CMK (cell line): ENCODE measurements at places on chromosomes 1 and 21.

DNA sequence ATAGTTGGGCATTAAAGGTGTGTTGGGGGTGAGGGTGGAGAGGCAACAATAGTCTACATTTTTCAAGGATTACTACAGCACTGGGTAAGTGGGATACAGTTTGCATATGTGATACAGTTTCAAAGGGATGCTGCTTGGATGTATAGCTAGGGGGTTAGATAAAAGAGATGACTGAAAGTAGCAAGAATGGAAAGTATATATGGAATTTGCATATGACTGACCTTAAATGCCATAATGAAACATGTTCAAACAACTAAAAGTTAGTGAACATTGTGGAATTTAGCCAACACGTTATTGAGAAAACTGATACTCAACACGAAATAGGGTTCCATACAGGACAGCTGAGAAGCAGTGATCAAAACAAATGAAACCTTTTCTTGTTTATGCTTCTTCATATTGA lies 124.8 kb upstream of the CHRM3 start:
- DNase-seq, result no peak

DNA sequence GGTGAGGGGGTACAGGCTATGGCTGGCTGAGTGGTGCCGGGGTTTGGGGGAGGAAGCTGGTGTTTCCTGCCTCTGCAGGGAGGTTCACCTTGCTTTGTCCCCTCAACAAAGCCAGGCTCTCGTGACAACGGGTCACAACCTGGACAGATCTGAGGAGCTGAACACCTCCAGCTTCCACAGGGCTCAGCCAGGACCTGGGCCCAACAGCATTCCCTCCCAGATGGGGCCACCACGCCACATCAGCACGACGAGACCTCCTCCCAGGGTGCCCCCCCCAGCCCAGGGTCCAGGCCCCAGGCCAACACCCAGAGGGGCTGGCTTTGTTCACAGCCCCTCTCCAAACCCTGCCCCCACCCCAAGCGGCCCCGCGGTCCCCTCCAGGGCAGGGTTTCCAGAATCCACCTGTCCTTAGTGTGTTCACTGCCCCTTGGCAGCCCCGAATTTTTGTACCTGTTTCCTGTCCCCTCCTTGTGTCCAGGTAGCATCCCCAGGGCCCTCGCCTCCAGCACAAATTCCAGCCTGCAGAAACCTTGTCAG lies 34.7 kb downstream of the UBE2G2 start:
- no peak for DNase-seq

- no peak for DNase-seq
Observed at GRCh38 chr1:225258811-225259210, 169.0 kb downstream of the LBR start.

- DNase-seq, result no peak
Observed at GRCh38 chr1:44071461-44071860, 40.2 kb upstream of the SLC6A9 start.
